ENCODE measurements at places on chromosomes 6 and 20.
A peak's percentile ranks its signal among the peaks of the same experiment; 100 is the strongest.

GRCh38 chr6:84551797-84552196 lies 212.6 kb downstream of the TBX18 start:
- no peak for DNase-seq

DNA sequence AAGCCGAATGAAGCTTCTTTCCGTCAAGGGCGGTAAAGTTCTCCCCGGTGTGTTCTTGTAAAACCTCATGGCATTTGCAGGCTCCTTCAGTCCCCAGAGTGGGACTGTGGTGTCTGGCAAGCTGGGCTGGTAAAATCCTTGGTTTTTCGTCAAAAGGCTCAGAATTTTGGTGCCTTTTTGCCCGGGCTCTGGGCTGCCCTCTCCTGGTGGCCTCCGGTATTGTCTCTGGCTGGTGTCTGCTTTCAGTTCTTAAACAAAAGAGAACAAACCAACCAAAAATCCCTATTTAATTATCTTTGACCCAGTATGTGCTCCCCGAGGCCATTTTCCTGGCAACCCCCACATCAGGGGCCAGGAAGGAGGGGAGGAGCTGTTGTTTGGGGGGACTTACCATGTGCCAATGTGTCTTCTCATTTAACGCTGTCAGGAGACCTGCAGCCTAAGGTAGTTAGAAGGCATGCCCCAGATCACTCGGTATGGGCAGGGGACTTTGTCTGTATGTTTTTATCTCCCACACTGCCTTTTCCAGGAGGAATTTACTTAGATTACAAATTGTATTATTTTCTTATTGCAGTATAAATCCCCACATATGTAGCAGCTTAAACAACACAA lies 11.1 kb downstream of the CDH4 start:
- no peak for DNase-seq

GRCh38 chr6:151299011-151299410 lies 59.2 kb downstream of the AKAP12 start:
- no peak for DNase-seq

GRCh38 chr20:50146732-50147662 lies 6.5 kb downstream of the PEDS1 start:
- DNase-seq, result peak; percentile 51

DNA sequence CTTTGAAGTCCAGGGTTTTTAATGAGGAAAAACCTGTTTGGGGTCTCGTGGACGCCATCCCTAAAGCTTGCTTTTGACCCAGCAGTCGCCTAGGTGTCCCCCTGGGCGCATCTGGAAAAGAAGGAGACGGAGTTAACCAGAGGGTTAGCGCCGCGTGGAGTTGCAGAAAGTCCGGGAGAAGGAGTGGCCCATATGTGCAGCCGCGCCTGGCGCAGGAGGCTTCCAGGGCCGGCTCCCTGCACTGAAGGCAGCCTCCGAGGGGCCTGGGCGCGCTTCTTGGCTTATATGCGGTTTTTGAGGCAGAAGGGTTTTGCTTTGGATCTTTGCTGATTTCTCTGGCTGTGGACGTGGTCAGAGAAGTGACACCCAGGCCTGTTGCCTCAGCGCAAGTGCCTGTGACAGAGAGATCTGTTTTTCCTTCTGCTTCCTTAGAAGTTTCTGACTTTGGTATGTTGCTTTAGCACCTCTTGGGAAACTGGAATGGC lies 987 bp downstream of the TMEM181 start:
- DNase-seq, result no peak

DNA sequence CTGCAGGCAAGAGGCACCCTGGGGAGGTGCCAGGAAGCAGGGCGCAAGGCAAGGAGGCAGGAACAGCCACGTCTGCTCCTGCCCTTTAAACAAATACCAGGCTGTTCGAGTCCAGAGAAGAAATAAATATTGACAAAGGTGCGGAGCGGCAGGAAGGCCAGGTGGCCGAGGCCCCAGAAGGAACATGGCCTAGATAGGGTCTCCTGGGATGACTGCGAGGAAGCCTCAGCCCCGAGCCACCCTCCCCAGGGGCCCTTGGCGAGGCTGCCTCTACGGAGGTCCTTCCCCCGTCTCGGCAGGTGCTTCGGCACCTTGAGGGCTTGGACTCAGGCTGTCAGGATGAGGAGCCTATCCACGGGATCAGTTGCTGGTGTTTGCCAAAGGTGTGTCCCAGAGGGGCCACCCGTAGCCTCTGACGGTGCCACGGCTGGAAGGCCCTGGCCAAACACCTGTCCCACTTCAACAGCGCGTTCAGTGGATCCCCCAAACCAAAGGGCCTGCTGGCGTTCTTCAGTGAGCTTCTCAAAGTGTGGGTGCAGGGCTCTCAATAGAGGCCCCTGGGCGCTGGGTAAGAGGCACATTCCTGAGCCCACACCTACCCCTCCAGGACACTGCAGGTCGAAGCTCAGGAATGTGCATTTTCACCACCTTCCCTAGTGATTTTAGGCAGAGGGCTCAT lies 39.8 kb downstream of the SNX5 start:
- no peak for DNase-seq

DNA sequence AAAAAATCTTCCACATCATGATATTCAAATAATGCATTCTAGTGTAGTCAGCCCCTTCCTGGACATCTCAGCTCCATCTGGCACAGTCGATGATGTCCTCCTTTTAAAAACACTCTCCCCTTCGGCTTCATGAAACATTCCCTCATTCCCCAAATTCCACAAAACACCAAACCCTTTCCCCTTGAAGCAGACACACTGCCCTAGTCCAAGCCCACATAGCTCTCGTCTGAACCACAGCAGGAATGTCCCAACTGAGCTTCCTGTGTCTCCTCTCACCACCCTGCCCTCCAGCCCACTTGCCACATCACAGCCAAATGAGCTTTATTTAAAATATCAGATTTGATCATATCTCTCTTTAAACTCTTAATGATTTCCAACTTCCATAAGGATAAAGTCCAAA lies 106.4 kb upstream of the CARMIL1 start:
- no peak for DNase-seq

GRCh38 chr6:446418-447366 lies 55.1 kb downstream of the IRF4 start:
- peak; percentile 80 for DNase-seq

DNA sequence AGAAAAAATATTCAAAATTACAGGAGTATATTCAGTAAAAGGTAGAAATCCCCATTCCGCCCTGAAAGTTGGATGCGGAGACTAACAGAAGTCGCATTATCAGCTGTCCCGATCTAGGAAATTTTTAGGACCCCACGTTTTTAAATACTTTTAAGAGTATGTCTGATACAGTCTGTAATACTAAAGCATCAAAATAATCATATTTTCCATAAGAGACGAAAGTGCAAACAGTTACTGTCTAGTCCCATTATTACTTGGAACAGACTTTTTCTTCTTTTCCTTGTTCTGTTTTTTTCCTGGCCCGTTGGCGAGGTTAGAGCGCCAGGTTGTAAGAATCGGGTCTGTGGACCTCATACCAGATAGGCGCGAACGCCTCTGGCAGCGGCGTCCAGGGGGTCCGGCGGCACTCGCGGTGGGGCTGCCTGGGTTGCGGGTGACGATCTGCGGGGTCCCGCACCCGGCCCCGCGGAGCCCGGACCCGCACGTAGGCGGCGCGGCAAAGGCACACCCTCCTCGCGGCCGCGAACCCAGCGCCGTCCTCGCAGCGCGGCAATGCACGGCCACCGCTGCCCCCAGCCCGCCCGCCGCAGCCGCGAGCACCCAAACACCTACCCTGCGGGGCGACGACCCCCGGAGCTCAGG lies 460 bp downstream of the PLAGL1 start:
- DNase-seq, result no peak

DNA sequence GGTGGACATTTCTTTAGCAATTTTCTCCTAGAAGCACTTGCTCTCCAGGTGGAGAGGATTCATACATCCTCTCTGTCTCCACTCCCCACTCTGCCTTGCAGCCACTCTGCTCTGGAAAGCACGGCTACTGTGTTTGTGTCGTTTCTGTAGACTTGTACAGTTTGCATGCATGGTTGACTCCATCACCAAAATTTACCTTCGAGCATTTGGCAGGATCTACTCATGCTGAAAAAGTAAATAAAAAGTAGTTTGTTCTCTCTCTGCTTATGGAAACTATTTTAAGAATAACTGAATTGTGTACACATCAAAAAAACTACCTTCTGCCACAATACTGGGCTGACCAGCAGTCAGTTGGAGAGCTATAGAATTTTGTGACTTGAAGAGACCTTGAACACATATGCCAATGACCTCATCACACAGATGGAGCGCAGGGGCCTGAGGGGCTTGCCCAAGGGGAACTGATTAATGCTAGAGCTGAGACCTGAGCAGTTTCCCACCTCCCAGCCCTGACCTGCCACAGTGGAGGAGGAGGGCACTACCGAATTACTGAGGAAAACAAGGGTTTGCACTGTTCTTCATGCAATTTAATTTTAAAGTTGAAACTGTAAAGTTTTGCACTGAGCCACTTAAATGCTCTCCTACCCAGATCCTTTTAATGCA lies 33.7 kb upstream of the FOXQ1 start:
- DNase-seq, result no peak

DNA sequence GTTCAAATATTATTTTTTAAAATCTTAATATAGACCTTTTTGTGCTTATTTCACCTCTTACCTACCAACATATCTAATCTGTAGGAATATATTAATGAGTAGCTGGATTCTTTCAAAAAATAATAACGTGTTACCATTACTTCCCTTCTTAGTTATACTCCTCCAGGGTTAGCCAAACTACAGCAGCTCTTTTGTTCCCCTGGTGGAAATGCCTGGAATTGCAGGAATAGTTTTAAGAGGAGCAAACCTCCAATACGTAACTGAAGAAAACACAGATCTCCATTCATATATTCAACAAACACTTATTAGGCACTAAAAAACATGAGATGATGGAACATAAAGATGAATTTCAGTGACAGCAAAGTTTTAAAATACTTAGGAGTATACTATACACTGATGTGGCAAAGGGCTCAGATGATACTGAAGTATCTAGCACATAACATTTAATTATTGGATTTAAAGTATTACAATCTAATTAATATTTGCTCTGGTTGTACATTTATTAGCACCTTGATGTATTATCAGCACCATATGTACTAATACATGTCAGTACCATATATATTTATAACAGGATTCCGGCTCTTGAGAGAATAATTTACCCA lies 78.3 kb downstream of the TBX18 start:
- no peak for DNase-seq

GRCh38 chr6:45423111-45423823 lies 45.5 kb upstream of the SUPT3H start:
- DNase-seq, result peak; percentile 14

DNA sequence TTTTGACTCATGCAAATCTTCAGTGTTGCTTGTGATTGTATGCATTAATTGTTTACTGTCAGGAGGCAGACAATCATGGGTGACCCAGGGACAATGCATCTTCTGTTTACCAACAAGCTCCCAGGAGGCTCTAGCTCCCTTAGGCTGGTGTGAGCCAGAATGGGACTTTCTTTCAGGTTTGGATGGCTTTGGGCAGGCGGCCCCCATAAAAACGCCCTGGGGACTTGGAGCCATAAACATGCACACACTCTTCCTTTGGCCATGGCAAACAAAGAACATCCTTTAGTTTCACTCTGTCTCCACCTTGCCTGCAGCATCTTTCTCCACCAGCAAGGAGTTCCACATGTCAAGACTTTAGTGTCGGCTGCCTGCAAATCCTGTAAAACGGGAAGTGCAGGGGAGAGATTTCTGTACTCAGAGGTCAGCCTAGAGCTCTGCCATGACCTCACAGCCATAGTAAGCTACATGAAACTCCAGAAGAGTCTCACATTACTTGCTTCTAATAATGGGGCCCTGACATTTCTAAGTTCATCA lies 127.6 kb downstream of the MAP3K7 start:
- DNase-seq, result no peak

DNA sequence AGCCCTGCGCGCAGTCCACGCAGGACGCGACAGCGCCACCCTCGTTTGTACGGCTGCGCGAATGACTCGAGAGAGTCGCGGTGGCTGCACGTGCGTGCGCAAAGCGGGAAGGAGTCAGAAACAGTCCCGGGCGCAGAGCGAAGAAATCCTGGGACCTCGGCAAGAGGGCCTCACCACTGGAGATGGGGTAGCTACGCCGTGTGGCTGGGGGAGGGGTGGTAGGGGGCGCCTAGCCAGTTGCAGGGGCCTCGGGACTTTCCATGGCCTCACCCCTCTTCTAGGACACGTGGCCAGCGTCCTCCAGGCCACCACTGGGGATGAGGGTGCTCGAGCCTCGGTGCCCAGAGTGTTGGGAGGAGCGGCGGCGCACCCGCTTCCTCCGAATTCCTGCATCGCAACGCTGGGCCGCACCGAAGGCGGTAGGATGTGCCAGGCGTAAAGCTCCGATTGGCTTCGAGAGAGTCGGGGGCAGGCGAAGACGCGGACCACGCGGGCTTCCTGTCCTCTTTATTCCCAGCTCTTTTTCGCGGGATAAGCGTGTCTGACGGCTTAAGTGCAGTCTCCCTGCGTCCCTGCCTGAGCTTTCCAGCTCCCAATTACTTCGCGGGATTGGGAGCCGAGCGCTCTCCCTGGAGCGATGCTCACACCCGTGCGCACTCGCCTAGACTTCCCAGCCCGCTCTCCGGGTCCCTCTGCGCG lies 38.7 kb downstream of the NCR2 start:
- DNase-seq, result no peak

- DNase-seq, result no peak
These were observed 578.3 kb downstream of the PTPRT start for GRCh38 chr20:42611423-42611822.

GRCh38 chr6:147057705-147058342 lies 146.4 kb upstream of the STXBP5 start:
- DNase-seq, result no peak

GRCh38 chr6:151804585-151805285 lies 2.7 kb upstream of the ESR1 start:
- no peak for DNase-seq

- DNase-seq, result no peak
These were observed 98.7 kb downstream of the SLC16A10 start for GRCh38 chr6:111185954-111186353.

- no peak for DNase-seq
These were observed 37.1 kb downstream of the SERPINB1 start for GRCh38 chr6:2804516-2804915.

GRCh38 chr20:38759106-38759505 lies 10.8 kb downstream of the ACTR5 start:
- no peak for DNase-seq

- no peak for DNase-seq
These were observed 328.6 kb upstream of the SYNCRIP start for GRCh38 chr6:85971238-85971637.

- no peak for DNase-seq
These were observed 31.3 kb downstream of the SLC26A8 start for GRCh38 chr6:35993150-35993549.

DNA sequence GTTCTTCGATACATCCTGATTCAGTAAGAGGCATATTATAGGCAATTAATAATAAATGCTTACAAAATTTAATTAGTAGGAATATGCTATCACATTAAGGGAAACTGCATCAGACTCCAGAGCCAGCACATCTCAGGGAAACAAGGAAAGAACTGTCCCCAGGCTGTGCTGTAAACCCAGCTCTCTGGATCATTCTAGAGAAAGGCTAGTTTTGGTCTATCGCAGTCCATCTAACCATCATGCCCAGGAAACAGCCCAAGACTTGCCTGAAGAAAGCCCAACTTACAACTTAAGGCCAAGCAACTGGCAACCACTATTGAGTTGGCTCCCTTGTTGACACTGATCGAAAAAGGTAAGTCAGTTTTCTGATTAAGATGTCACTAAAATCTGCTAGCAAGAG lies 11.3 kb downstream of the MAP3K5 start:
- DNase-seq, result no peak

GRCh38 chr6:5997420-5997987 lies 9.2 kb downstream of the NRN1 start:
- no peak for DNase-seq
